Renal cortex interstitium (tissue), 15 donors: ENCODE measurements at places on chromosomes 2 and 18. TPM values are rescaled to one million over a fixed set of nuclear protein-coding genes. Genes with fewer than 3 reads are reported as not detected.

The TSPYL6 gene
- 0.21 TPM for polyA plus RNA-seq

The TBR1 gene
- polyA plus RNA-seq = not detected

The PTPRM gene
- 94.8 TPM for polyA plus RNA-seq

The KCNF1 gene
- polyA plus RNA-seq = 1.4 TPM

The KIAA2012 gene
- polyA plus RNA-seq = 0.10 TPM

The MLPH gene
- polyA plus RNA-seq = 4.3 TPM

The ZNF385B gene
- polyA plus RNA-seq = 13.6 TPM

The ERMN gene
- polyA plus RNA-seq = 0.27 TPM

The IRS1 gene
- 15.7 TPM for polyA plus RNA-seq

- DNase-seq = peak; percentile 45
Measured at GRCh38 chr2:222903234-222904220, 42.7 kb downstream of the ACSL3 start.

GRCh38 chr2:239760596-239760995 lies 264.5 kb downstream of the NDUFA10 start:
- no peak for DNase-seq

GRCh38 chr2:136423516-136423996 lies 305.6 kb upstream of the CXCR4 start:
- DNase-seq = peak; percentile 57

DNA sequence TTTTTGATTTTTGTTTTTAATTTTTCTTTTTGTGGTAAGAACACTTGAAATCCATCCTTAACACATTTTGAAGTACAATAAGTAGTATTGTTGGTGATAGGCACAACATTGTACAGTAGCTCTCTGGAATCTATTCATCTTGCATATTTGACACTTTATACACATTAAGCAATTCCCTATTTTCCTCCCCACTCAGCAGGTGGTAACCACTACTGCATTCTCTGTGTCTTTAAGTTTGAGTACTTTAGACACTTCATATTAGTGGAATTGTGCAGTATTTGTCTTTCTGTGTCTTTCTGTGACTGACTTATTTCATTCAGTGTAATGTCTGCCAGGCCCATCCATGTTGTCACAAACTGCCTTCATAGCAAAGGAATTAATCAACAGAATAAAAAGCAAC lies 471.7 kb upstream of the CDH20 start:
- DNase-seq = no peak

- peak; percentile 26 for DNase-seq
Measured at GRCh38 chr18:24014062-24014985, at the start of gene TTC39C. TSS of gene TTC39C (plus strand) at chr18:24014754. CDS start at chr18:24014872, 118 bp downstream.

GRCh38 chr2:99922664-99923063 lies 219.7 kb downstream of the AFF3 start:
- DNase-seq = no peak

- DNase-seq = no peak
Measured at GRCh38 chr18:74418023-74418422, 39.1 kb downstream of the DIPK1C start.

DNA sequence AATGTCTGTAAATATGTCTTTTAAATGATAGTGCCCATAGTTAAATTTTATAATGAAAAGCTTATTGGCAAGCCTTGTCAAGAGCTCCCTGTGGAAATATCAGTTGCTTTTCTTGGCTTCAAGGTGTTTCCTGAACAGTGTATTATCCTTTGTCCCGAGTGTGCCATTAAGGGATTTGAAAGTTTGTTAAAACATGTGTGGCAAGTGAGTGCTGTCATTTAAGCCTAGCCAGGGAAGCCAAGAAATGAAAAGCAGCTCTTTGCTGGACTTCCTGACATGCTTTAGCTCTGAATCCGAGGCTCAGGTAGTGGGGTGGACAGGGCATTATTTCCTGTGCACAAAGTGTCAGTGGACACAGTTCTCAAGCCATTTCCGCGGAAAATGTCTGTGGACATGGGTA lies 111.5 kb downstream of the DIS3L2 start:
- no peak for DNase-seq

- peak; percentile 48 for DNase-seq
Measured at GRCh38 chr2:12177455-12178288, 431.2 kb downstream of the LPIN1 start.

- no peak for DNase-seq
Measured at GRCh38 chr2:220198896-220199295, 571.5 kb downstream of the SLC4A3 start.

- no peak for DNase-seq
Measured at GRCh38 chr2:28404086-28404485, 11.4 kb downstream of the FOSL2 start.

DNA sequence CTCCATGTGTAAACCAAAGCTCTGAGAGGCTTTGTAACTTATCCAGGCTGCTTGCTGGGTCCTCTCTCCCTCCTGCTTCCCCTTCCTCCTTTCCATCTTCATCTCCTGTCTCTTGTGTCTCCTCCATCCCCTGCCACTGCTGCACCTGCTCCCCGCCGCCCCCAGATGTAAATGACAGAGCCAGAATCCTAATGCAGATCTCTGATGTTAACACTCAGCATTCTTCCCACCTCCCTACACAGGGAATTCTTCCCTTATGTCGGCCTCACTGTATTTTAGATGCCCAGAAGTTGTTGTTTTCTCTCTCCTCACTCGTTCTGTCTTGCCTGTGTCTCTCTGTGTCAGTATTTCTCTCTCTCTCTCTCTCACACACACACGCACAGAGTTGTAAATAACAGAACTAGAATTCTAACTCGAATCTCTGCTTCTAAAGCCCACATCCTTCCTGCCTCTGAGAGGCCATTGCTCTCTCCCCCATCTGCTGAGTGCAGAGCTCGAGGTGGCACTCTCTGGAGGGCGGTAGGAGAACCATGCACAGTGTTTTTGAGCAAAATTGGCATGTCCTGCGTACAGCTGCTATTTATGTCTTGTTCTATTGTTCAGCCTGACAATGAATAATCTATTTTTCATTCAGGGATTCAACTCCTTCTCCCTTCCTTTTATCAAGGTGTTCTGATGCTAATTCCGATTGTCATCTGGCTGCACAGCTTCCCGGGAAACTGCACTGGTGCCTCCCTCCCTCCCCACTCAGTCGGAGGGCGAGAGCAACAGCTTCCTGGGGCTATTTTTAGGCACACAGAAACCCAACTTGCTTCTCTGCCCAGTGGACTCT lies 219.9 kb downstream of the SH3RF3 start:
- no peak for DNase-seq

DNA sequence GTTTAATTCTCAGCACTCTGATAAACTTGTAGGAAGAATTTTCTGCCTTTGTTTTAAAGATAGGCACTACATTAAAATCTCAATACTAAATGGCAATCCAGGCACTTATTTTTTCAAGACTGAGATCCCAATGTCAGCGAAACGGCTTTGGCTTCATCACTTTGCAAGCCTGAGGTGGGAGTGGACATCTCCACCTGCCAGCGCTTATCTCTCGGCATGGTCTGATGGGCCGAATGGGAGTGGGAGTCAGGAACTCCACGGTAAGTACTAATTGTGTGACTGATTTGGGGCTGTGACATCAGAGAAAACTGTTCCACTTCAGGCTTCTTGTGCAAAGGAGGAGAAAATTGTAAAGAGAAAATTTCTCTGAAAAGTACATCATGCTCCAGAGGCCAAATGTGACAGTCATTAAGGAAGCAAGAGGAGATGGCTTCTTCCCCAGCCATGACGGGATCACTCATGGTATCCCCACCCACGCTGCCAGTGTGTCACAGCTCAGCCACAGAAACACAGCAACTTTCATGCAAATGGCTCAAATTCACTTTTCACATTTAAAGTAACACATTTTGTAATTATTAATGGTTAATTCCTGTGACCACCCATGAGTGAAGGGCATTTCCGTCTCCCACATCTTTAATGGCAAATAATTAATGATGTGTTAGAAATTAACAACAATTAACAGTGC lies 385.5 kb upstream of the HNRNPA3 start:
- no peak for DNase-seq

- no peak for DNase-seq
Measured at GRCh38 chr2:63598981-63599380, 10.2 kb downstream of the MDH1 start.

DNA sequence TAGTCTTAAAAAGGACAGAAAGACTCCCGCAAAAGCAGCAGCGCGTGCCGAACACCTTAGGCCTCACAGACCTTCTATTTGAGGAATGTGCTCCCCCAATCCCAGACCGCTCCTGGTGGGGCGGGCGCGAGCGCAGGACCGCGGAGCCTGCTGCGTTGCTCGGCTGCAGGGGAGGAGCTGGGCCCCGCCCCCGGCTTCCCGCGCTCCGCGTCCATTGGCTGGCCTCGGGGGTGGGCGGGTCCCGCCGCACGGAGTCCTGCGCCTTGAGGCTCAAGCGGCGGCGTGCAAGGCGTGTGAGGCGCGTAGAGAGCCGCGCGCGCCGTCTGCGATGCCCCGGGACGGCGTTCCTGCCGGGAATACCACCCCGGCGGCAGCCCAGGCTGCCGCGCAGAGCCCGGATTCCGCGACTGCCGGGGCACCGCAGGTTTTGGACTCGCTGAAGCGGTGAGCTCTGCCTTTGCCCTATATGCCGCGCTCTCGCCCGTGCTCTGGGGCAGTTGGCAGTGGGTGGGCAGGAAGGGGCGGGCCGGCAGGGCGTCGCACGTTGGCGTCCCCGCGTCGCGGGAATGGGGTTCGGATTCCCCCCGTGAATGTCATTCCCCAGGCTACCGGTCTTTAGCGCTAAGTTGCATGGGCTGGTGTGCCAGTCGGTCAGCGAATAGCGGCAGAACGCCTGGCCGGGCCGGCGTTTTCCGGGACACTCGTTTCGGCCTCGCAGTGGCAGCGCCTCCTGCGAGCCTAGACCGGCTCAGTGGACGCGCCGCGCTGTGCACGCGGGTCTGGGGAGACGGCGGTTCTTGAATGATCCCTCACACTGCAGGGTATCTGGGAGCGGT lies 49.6 kb upstream of the PAIP2B start:
- DNase-seq = peak; percentile 49

DNA sequence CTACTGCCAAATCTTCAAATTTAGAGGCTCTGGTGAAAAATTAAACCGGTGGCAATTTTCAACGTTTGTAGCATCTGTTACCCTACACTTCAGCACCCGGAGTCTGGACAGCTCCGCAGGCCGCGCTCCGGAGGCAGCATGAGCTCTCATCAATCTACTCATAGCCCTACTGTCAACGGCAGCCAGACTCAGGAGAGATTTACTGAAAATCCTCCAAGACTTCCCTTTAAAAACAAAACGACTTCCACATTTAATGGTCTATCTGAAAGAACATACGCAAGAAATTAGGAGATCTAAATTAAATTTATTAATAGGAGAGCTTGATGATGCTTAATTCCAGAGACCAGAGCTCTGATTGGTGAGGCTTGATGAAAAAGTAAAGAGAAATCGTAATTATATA lies 970 bp upstream of the ADCYAP1 start:
- DNase-seq = peak; percentile 63
